HFFc6 (cell line): ENCODE measurements at places on chromosomes 13 and 19.

GRCh38 chr13:77898097-77898496 lies 20.5 kb downstream of the EDNRB start:
- no peak for DNase-seq

DNA sequence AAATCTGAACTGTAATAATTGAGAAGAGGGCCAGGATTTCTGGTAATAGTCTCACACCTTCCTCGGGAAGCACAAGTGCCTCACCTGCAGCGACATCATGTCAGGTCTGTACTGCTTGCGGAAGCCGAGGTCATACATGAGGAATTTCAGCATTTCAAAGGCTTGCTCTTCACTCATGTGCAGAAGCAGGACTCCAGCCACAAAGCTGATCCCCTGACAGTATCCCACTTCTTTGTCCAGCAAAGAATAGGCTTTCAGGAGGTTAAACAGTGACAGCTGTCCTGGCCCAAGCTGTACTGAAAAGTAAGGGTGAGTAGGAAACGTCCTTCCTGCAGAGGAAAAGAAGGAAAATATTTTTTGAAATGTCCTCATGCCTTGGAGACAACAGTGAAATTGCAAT lies 182.7 kb downstream of the TBC1D4 start:
- DNase-seq = no peak

GRCh38 chr13:50129081-50129705 lies 113.9 kb downstream of the KCNRG start:
- DNase-seq = no peak

- DNase-seq = peak; percentile 59
Observed at GRCh38 chr19:33296488-33296971, 5.8 kb downstream of the CEBPA start.

GRCh38 chr13:35252536-35253205 lies 223.8 kb downstream of the MAB21L1 start:
- no peak for DNase-seq

DNA sequence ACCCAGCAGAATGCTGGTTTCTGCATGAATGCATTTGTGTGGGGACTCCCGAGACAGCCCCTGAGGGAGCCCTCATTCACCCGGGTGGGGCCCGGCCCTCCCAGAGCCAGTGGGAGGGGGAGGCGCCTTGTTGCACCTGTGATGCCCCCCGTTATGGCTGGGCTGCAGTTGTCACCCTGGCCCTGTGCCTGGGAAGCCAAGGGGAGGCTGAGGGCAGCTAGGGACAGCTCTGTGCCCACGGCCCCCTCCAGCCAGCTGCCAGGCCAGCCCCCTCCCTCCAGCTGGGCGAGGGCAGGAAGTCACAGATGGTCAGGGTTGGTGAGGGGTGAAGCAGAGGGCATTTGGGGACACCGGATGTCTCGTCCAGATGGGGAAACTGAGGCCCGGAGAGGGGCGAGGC lies 26.1 kb downstream of the NFIC start:
- no peak for DNase-seq

GRCh38 chr13:108968566-108968965 lies 339.2 kb downstream of the MYO16 start:
- DNase-seq = no peak

GRCh38 chr19:56566904-56567273 lies 379 bp upstream of the ZNF470 start:
- peak; percentile 12 for DNase-seq
